ENCODE measurements at places on chromosomes 5 and 9.

GRCh38 chr9:130940693-130941576 lies 1.9 kb upstream of the FIBCD1 start:
- peak; percentile 82 for DNase-seq

DNA sequence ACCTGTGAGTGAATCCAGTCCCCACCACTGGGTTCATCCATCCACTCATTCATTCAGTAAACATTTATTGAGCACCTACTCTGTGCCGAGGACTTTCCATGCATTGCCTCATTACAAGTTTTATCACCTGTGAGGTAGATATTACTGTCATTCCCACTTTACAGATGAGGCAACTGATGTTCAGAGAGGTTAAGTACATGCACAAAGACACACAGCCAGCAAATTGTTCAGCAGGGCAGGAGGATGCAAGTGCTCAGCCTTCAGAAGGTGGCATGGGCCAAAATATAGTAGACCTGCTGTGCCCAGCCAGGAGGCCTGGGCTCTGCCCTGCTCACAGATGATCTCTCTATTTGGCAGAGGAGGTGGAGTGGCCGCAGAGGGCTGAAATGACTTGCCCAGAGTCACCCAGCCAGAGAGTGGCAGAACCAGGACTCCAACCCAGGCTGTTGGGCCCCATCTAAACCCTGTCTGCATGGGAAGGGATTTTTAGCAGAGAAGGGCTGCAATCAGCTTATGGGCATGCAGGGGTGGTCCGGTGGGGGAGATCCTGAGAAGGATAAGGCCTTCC lies 7.6 kb upstream of the NEURL1B start:
- DNase-seq = no peak

DNA sequence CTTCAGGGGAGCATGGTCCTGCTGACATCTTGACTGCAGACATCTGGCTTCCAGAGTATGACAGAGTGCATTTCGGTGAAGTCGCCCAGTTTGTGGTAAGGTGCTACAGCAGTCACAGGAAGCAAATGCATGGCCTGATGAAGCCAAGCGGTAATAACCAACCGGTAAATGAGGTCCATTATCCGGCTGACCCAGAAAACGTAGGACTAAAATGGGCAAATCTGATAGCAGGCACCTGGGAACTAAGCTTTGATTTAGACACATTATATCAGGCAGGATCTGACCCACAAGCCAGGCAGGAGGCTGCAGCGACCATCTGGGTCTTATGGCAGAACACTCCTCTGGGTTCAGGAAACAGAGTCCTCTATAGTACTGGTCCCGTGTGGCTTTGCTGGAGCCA lies 454.6 kb downstream of the GADD45G start:
- no peak for DNase-seq

GRCh38 chr9:19995619-19996018 lies 206.8 kb upstream of the SLC24A2 start:
- peak; percentile 17 for DNase-seq

GRCh38 chr5:131749138-131749537 lies 47.7 kb downstream of the FNIP1 start:
- DNase-seq = no peak

All from activated T-cell treated with anti-CD3 and anti-CD28 coated beads, Interleukin-2, amount 50 U/mL, for 72 hours (primary cell).